GOT3 (cell line): ENCODE measurements at places on chromosomes 1 and 21.

DNA sequence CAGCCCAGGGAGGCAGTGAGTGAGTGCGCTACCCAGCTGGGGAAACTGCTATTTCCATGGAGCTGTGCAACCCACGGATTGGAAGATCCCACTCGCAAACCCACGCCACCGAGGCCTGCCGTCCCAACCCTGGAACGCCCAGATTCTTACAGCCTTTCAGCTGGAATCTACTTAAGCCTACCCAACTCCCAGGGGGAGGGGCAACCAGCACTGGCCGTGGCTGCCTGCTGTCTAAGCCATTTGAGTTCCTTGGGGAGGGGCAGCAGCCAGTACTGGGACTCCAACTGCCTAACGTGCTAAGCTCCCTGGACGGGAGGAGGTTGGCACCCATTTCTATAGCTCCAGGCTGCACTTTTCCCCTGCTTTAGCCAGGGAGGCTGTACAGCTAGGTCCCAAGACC is 27.1 kb upstream of the ZNF669 start:
- no peak for DNase-seq

DNA sequence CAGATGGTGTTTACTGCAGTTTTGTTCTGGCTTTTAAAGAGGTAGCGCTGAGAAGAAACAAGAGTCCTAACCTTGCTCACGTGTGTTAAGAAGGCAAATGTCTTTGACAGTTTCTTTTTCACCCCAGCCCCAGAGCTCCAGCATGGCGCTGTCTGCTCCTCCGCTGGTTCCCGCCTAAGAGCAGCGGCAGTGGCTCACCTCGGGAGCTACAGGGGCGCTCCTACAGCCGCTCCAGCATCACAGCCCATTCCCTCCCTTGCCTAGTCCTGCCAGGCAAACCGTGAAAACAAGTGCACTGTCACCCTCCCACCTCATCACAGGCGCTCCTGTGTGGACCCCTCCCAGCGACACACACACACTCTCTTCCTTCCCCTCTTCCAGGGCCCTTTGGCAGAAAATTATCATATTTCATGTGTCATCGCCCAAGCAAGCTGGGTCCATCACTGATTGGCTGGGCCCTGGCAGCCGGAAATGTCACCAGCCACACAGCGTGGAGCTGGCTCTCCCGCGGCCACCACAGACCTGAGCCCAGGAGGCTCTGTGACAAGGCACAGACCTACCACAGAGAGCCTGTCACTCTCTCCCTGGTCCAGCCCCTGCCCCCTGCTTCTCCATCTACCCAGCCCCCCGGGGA is 1.2 kb upstream of the HIVEP3 start:
- DNase-seq, result no peak

DNA sequence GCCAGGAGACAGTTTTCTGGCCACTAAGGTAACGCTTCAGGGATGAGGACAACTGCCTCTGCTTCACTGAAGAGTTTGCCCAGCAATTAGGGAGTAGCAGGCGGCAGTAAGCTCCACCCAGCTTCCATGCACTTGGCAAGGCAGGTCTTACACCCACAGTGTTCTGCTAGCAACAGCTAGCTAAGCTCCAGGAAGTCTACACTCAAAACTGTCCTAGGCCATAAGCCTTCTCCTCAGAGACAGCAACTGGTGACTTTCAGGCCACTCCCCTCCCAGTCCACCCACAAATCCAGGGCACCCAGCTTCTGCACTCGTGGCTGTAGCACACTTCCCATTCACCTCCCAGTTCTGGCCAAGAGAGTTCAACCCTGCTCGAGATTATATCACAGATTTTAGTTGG is 47.3 kb downstream of the KMO start:
- no peak for DNase-seq

- no peak for DNase-seq
Observed at GRCh38 chr1:225737161-225737560, 40.5 kb upstream of the SRP9 start.

- DNase-seq, result no peak
Observed at GRCh38 chr1:233127157-233127556, 168.4 kb downstream of the PCNX2 start.

- no peak for DNase-seq
Observed at GRCh38 chr21:25688275-25689155, 46.2 kb downstream of the ATP5PF start.

GRCh38 chr1:67170751-67171573 is 4.7 kb downstream of the IL23R start:
- no peak for DNase-seq

- no peak for DNase-seq
Observed at GRCh38 chr1:5507340-5507739, 484.9 kb downstream of the NPHP4 start.

GRCh38 chr1:9909234-9910046 is 629 bp downstream of the CTNNBIP1 start:
- no peak for DNase-seq
